Esophagus mucosa (tissue), 1 donor: ENCODE measurements at places on chromosomes 4 and X.

DNA sequence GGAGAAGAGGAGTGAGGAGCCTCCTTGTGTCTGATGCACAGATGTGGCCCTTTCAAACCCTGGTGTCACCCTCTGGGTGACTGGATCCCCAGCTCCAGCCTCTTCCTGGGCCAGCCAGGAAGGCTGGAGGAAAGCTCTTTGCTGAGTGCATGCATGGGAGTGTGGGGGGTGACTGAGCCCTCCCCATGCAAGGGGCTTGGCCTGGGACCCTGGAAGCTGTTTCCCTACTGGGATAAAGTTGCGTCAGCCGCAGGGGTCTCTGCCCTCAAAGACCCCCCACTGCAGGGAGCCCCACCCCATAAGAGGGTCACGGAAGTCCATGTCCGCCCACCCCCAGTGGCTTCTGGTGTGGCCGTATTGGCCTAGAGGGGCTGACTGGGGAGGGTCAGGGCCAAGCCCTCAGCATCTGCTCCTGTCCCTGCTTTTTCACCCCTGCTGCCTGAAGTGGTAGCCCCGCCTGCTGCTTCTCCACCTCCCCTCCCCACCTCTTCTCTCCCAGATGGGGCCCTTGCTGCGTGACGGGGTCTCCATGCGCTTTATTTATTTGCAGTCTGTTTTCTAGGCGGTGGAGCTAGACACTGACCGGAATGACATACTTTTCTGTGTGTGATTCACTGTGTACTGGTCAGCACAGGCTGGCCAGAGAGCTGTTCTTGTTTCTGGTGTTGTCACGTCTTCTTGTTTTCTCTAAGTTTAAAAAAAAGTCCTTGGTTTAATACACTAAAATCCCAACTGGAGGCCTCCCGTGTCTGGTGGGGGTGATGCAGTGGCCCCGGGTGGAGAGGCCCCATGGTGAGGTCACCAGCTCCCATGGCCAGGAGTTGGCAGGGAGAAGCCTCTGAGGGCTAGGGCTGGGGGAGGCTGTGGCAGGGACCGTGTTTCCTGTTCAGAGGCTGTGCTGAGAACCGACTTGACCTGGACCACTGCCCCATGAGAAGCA, 3.6 kb downstream of the SMIM10L2A start:
- ATAC-seq: no peak

DNA sequence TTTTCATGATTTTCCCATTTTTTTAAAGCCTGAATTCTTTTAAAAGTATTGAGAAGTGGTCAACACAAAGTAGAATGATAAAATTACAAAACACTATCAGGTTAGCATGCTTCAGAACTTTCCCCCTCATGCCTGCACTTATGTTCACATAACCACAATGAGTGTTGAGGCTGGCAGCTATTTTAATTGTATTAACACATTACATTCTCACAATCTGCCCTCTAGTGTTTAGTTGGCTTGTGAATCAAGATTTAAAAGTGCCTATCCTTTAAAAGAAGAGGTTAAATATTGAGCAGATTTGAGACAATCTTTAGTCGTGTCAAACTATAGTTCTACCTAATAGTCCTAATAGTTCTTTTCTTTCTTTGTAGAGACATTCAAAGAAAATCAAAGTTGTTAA, 93.6 kb upstream of the NAP1L5 start:
- no peak for ATAC-seq

GRCh38 chr4:160143574-160143973, 1040.7 kb downstream of the RAPGEF2 start:
- no peak for ATAC-seq

GRCh38 chr4:74157154-74157553, 764 bp upstream of the MTHFD2L start:
- ATAC-seq: no peak

DNA sequence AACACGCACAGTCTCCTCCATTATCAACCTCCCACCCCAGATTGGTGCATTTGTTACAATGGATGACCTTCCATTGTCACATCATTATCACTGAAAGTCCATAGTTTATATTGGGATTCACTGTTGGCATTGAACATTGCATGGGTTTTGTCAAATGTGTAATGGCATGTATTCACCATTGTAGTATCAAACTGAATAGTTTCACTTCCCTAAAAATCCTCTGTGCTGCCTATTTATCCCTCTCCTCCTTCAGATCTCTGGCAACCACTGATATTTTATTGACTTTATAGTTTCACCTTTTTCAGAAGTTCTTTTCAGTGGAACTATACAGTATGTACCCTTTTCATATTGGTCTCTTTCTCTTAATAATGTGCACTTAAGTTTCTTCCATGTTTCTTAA, 1565.4 kb downstream of the PCDH18 start:
- ATAC-seq: no peak

DNA sequence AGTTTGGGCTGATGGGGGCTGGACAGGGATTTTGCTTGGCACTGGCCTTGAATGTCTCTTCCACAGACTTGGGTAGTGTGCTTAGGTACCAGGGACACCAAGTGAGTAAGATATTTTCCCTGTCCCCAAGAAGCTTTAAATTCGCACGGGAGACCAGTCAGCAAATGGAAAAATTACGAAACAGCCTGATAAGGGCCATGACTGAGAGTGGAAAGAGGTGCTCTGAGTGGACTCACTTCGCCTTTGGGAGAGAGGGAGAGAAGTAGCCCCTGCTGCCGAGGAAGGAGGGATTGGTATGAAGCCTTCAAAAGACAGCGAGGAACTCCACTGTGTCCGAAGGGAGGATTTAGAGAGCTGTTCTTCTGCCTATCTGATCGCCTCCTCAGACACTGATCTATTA, 2.6 kb downstream of the LSM6 start:
- no peak for ATAC-seq

DNA sequence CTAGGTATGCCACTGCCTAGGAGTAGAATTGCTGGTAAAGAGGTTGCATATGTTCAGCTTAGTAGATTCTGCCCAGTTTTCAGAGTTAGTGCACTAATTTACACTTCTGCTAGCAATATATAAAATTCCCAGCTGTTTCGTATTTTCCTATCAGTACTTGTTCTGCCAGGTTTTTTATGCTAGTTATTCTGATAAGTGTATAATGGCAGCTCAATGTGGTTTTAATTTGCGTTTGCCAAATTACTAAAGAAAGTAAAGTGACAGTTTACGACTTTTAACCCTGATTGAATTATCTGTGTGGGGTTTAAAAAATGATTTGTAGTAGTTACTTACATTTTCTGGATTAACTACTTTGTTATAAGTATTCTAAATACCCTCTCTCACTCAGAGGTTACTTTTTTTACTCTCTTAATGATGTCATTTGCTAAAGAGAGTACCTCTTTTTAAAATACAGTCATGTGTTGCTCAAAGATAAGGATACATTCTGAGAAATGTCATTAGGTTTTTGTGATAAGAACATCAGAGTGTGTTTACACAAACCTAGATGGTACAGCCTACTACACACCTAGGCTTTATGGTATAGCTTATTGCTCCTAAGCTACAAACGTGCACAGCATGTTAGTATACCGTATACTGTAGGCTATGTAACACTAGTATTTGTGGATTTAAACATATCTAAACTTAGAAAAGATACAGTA, 363.2 kb downstream of the IL15 start:
- ATAC-seq: no peak

GRCh38 chr4:185502386-185502785, 30.9 kb upstream of the CCDC110 start:
- ATAC-seq: no peak

GRCh38 chrX:77788050-77788449, 2.0 kb upstream of the ATRX start:
- ATAC-seq: peak; percentile 71

DNA sequence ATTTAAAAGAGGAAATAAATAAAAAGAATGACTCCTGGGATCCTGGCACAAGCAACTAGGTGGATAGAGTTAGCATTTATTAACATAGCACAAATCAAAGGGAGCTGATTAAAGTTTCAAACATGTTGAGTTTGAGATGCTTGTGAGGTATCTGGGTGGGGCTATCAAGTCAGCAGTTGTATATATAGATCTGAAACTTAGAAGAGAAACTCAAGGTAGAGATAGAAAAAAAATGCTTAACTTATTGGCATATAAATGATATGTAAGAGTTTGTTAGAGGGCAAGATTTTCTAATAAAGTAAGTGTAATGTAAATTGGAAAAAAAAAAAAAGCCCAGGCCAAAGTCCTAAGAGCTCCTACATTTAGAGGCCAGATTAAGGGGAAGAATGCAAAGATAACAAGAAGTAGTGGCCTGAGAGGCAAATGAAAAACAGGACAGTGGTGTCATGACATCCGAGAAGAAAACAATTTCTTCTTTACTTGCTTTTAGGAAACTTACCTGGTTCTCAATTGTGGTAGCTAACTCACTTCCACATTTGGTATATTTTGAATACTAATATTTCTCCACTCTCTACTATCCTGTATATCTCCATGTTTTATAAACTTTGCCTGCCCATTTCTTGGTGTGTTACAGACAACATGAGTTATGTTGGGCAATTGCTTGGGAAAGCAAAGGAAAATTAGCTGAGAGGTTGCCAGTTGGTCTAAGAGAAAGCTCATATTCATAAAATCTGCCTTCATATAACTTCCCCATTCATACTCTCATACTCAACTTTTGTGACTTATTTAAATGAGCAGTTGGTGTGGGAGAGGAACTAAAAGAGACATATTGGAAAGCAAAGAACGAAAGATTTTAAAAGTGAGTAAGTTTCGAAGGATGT, 169.2 kb downstream of the PARM1 start:
- no peak for ATAC-seq

- no peak for ATAC-seq
These were observed 34.1 kb downstream of the NAT8L start for GRCh38 chr4:2093265-2093664.

- ATAC-seq: peak; percentile 44
These were observed 58.6 kb upstream of the P2RY10 start for GRCh38 chrX:78886550-78886949.

- no peak for ATAC-seq
These were observed 70.5 kb downstream of the SLC9A6 start for GRCh38 chrX:136055651-136056221.

GRCh38 chr4:90349636-90350035, 222.4 kb downstream of the CCSER1 start:
- ATAC-seq: no peak

DNA sequence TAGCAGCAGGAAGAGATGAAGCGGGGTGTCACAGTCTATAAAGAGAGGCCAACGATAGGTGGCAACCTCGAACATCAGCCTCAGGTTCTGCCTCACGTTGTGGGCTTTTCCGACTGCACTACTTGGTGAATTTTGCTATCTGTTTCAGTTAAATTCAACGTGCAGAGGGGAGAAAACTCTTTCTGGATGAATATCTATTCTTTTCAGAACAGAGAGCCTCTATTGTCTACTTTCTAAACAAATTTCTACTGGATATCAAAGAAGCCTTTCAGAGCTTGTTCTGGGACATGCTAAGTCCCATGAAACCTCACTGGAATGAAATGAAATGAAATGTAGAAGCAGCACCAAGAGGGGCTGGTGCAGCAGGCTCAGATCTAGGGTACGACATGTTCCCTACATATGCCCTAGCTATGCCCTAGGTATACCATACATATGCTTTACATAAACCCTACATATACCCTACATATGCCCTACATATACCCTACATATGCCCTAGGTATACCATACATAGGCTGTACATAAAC, 116.5 kb upstream of the TRIM2 start:
- no peak for ATAC-seq

GRCh38 chr4:25069014-25069413, 38.3 kb upstream of the LGI2 start:
- ATAC-seq: no peak

GRCh38 chr4:77037736-77038135, 38.1 kb downstream of the CCNI start:
- ATAC-seq: no peak

- no peak for ATAC-seq
These were observed 5.1 kb upstream of the DGAT2L6 start for GRCh38 chrX:70172221-70172620.

DNA sequence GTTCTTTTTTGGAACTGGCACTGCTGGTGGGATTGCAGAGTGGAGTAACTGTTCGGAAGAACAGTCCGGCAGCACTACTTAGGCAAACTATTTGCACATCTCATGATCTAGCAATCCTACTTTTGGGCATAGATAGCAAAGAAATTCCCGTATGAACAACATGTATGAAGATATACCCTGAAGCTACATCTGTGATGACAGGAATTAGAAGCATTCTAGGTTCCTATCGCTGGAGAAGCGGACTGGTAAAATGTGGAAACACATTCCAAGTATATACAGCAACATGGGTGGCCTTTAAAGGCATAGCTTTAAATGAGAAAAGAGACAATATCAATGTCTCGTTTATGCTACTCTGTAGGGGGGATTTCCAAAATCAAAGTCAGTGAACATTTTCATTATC, 3.1 kb downstream of the DCAF16 start:
- no peak for ATAC-seq

DNA sequence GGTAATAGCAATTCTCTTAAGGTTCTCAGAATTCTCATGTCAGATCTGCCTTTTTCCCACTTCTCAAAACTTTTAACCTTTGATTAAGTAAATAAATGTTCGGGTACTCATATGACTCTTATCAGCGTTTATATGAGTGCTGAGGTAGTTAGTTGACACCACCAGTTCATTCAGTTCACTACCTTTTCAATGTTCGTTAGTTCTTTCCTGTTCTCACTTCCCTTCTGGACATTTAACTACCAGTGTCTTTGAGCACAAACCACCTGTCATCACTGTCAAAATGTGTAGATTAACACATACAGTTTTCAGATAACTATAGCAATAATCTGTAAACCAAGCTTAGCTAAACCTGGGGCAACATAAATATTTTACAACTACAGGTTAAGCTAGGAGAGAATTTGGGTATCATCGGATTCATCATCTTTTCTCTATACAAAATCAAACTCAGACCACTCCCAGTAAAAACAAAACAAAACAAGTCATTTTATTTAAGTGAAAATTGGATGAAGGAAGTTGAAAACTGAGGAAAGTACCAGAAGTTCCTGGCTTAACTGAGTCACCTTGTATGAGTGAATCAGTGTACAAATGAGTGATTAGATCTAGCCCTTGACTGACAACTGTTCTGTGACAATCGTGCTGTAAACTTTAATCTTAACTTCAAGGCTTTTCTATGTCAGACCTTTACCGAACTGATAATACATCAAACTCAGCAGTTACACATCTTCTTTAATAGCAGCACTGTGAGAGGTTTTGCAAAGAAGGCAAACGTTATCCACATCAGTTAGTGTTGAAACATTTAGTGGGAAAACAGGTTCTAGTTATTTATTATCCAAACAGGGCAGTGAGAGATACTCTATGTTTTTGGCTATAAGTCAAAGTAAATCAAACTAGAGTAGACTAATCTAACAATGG, 41.9 kb downstream of the ARHGEF38 start:
- ATAC-seq: peak; percentile 31

GRCh38 chrX:120036704-120037103, 40.8 kb downstream of the RHOXF2B start:
- no peak for ATAC-seq
